ENCODE measurements at places on chromosomes 12 and 14. TPM values are rescaled to one million over a fixed set of nuclear protein-coding genes. Genes with fewer than 3 reads are reported as not detected.

DNA sequence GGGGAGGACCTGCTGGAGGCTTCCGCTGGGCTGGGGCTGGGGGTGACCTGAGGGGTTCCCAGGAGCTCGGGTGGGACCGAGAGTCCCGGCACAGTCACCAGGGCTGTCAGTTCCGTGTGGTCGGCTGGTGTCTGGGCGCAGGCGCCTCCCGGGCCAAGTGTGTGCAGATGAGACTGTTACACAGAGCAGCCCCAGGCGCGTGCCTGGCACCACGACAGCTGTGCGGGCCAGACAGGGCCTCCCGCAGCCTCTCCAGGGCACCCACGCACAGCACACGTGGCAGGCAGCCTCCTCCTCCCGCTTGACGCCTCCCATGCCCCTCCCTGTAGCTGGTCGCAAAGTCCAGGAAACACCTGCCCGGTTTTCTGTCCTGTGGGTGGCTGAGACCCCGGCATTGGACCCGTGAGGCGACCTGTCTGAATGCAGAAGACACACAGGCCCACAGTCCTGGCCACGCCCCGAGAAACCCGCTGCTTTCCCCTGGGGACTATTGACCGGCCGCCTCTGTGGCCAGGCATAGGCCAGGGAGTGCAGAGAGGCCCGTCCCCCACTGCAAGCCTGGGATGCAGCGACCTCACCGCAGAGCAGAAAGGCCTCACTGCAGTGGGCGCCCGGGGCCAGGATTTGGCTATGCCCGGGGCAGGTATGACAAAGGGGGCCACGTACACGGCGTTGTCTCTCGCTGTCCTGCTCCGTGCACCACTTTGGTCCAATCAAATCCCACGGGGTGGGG lies 12.1 kb upstream of the GALNT9 start:
- DNase-seq: no peak

- no peak for DNase-seq
These were observed 21.3 kb downstream of the DCAF4 start for GRCh38 chr14:72947366-72948160.

- DNase-seq: no peak
These were observed 32.8 kb downstream of the NOS1 start for GRCh38 chr12:117328556-117329100.

The RESF1 gene
- 11.0 TPM for total RNA-seq

- DNase-seq: no peak
These were observed 564.0 kb downstream of the TRHDE start for GRCh38 chr12:72836194-72836593.

DNA sequence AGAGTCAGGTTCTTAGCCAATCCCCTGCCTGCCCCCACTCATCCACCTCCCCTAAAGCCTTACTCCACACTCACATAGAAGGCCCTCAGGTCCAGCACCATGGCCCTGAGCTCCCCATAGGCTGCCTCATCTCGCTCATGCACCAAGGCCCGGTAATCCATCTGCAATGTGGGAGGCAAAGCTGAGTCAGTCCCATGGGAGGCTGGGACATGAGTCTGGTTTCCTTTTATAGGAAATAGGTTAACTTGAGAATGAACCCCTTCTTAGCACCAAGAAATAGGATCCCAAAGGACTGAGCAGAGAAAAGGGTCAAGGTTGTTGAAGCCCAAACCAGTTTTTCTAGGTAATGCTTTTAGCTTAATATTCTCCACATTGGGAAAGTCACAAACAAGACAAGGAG lies 2.1 kb upstream of the EMC9 start:
- no peak for DNase-seq
